Naive B cell (primary cell): ENCODE measurements at places on chromosomes 11 and 22.

DNA sequence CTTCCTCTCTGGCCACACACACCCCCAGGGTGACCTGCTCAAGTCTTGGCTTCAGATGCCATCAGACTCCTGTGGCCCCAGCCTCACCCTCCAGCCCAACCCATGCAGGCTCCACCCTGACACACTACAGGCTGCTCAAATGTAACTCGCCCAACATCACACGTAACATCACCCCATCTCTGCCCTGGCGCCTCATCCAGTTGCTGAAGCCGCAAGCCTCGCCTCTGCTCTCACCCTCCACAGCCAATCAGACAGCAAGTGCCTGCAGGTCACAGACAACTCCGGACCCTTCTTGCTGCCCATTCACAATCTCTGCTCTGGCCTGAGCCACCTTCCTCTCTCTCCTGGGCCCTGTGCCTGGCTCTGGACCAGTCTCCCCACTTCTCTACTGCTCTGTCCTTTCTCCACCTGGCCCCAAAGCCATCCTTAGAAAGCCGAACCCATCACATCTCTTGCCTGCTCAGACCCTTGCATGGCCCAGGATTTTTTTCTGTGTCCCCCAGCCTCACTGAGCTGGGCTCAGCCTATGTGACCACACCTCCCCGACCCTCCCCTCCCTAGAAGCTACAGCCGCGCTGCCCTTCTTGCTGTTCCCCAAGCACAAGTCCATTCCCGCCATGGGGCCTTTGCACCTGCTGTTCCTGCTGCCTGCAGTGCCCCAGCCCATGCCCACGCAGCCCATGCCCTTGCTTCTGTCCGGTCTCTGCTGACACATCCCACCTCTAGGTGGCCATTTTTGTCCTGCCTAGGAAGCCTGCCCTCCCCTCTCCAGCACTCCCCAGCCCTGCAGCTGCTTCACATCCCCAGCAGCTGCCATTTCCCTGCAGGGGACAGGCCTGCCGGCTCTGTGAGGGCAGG lies 333.9 kb downstream of the CTTN start:
- DNase-seq: no peak

DNA sequence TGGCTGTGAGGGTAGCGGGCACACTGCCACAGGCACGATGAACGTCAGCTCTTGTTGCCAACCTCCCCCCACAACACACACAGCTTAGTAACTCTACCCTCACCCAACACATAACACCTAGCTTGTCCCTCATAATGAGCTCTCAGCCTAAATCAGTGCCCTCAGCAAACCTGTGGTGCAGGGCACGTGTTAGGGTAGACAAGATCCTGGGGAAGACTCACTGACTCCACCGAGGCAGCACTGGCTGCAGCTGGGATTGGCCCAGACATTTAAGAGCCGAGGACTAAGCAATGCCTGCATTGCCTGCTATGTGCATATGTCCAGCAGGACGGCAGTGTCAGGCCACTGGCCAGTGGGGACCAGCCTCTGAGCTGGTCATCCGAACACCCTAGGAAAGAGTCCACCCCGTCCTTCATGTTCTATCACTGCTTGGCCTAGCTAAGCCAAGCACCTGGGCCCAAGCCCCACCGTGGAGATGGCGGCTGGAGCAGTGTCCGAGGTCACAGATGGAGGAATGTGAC lies 32.9 kb upstream of the TRIM29 start:
- no peak for DNase-seq

- no peak for DNase-seq
These were observed 80.7 kb downstream of the ARHGAP20 start for GRCh38 chr11:110631551-110631950.

GRCh38 chr11:134152696-134153095 lies 71.1 kb downstream of the NCAPD3 start:
- DNase-seq: no peak

DNA sequence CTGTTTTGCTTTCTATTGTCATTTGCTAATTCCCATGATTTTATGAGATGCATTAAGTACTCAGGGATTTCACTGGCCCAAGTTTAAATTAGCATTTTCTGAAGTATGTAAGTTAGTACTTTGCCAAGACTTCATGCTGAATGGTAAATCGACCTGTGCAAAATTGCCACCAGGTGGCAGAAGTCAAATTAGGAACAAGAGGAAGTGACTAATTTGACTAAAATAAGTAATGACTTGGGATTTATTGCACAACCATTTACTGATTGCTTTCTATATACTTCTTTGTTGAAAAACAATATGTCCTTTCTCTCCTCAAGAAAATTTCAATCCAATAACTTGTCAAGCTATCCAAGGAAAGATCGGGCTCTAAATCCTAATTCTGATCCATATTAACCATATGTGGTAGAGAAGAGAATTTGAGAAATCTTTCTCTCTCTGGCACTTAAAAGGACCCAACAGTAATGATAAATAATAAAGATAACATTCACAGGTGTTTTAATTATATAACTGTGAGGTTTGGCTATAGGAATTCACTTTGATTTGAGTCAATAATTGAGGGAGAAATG lies 253.7 kb upstream of the CHORDC1 start:
- no peak for DNase-seq

DNA sequence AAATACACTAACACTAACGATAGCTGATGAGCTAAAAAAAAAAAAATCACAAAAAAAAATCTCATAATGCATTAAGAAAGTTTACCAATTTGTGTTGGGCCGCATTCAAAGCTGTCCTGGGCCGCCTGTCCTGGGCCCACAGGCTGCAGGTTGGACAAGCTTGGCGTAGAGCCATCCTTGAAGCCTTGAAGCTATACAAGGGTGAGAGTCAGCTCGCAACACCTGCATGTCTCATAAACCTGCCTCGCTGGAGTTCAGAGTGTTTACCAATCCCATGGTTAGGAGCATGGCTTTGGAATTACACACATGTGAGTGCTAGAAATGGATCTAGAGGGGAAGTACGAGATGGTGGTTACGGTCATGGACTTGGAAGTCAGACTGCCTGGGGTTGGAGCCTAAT lies 453.7 kb downstream of the INSC start:
- no peak for DNase-seq

DNA sequence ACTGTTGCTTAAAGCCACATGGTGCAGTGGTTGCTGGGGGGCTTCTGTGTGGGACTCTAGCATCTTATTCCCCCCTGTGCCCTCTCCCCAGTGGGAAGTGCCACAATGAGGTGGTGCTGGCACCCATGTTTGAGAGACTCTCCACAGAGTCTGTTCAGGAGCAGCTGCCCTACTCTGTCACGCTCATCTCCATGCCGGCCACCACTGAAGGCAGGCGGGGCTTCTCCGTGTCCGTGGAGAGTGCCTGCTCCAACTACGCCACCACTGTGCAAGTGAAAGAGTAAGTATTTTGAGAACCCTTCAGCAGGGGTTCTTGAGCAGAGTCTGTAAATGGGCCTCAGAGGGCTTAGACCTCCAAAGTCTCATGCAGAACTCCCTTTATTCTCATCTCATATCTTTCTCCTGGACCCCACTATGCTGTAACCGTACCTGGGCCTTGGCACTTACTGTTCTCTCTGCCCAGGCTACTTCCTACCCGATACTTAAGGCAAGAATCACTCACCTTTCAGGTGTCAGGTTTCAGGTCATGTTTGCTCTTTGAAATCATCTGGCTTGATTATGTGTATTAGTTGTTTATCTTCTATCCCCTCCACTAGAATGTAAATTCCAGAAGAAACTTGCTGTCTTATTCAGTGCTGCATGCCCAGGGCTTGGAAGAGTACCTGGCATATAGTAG lies 32.4 kb downstream of the PIK3IP1 start:
- no peak for DNase-seq

- DNase-seq: no peak
These were observed 756.8 kb downstream of the NTM start for GRCh38 chr11:132126973-132127899.

DNA sequence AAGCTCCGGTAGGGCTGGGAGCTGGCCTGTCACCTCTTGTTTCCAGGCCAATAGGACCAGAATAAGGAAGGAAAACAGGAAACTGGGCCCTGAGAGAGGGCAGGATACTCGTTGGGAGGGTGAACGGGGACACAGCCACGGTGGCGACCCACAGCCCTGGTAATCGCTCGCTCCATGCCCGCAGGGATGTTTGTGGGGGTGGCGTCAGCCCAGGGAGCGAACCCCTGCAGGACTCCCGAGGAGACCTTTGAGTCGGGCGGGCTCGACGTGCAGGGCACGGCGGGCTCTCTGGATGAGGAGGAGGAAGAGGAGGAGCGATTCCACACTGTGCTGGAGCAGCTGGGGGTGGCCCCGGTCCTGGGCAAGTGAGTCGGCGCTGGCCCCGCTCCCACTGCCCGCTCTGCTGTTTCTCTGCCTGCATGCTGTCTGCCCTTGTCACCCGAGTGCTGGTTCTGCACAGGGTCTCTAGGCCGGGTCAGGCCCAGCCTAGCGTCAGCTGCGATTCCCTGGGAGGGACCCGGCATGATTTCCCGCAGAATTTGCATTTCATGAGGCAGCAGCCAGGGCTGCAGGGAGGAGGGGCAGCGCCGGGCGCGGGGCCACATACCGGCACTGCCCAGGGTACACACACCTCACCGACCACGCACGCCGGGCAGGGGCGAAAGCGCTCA lies 1.6 kb downstream of the CRACR2B start:
- no peak for DNase-seq

DNA sequence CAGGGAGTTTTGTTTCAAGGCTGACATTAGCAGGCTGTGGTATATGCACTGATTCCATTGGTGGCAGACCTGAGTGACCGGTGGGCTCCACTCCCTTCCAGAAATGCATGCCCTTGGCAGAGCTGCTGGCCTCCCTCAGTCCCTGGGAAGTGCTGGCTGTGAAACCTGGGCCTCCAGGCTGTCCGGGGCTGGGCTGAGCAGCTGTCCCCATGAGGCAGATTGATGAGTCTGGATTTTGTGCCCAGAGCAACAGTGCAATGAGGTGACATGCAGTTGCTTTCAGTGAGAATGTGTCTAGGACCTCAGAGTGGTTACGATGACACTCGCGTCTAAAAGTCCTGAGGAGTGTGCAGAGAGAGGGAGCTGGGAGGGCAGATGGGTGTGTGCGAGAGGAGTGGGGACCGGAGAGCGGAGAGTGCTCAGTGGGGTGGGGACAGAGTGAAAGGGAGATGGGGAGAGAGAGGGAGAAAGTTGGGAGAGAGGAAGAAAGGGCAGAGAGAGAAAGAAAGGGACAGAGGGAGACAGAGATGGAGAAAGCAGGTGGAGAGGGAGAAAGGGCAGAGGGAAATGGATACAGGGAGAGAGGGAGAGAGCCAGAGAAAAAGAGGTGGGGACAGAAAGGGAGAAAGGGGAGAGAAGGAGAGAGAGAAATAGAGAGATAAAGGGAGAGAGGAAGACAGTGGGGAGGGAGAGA lies 978.3 kb downstream of the BRD1 start:
- DNase-seq: no peak

DNA sequence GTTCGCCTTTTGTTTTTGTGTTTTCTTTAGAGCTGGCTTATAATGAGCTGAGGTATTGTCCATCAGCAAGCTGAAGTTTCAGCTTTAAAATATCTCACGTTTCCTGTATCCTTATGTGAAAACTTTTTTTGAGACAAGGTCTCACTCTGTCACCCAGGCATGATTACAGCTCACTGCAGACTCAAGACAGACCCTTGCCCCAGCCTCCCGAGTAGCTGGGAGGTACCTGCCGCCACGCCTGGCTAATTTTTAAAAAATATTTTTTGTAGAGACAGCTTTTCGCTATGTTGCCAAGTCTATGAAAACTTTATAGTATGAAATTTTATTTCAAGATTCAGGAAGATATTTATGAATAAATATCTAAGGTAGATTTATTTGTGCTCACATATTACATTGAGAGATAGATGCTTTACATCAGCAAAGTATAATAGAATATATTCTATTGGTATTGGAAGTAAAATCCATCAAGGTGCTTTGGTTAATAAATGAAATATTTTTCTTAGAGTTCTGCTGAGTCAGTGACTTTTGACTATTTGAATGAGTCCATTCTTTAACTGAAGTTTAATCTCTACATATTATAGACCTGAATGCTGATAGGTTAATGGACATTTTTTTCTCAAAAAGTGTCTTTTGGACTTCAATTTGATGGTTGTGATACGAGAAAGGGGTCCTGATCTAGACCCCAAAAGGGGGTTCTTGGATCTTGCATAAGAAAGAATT lies 10.2 kb downstream of the KREMEN1 start:
- no peak for DNase-seq

DNA sequence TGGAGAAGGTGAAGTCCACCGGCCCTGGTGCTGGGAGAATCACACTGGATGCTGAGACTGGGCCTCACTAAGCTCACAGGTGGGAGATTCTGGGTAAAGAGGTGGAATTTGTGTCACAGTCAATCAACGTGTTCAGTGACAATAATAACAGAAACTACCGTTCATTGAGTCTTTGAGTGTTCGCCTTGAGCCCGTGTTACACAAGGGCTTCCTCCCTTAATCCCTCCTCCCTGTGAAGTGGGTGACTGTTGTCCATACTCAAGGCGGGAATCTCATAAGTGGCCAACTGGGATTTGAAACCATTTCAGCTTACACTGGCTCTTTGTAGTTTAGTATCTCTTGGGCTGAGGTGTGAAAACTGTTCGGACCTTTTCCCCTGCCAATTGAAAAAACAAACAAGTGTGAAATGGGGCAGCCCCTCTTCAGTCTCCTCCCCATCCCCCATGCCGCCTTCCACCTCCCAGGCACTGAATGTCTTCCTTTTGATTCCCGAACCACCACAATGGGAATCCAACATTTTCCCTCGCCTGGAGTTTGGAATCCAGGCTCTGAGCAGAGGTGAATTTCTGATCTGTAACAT lies 502.4 kb downstream of the MIAT start:
- DNase-seq: no peak

- DNase-seq: no peak
These were observed 296.5 kb downstream of the KIRREL3 start for GRCh38 chr11:126704096-126704495.

DNA sequence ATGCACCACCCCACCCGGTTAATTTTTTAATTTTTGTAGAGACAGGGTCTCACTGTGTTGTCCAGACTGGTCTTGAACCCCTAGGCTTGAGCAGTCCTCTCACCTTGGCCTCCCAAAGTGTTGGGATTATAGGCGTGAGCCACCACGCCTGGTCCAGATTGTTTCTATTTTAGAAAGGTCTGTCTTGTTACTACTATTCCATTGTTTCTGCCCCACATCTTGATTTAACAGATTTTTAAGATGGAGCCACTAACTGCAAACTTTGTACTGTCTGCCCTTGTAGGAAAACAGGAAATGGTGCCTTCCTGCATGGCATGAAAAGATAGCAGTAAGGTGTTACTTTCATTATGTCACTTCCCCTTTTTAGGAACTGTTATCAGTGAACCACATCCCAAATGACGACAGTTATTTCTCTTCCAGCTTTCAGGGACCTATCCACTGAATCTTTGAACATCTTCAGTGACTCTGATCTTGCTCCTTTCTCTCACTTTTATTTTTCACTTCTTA lies 23.2 kb downstream of the TAF1D start:
- DNase-seq: peak; percentile 83

- DNase-seq: peak; percentile 70
These were observed 11.1 kb upstream of the TAB1 start for GRCh38 chr22:39388261-39389011.

GRCh38 chr11:75845324-75845723 lies 30.3 kb downstream of the UVRAG start:
- DNase-seq: no peak

DNA sequence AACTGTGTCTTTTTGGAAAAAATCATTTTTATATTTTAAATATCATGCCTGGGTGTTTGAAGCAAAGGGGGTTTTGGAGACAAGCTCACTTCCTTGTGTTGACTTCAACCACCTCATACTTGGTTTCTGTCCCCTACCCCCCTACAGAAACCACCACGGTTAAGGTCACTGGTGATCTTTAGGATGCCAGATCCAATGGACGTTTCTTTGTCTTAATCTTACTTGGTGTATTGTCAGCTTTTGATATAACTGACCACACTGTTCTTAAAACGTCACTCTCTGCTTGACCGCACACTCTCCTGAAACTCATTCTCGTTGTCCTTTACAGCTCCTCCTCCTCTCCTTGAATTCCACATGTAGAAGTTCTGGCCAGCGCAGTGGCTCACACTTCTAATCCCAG lies 34.8 kb upstream of the SWAP70 start:
- no peak for DNase-seq
